ENCODE measurements at places on chromosomes 5 and 9.

- DNase-seq: no peak
Observed at GRCh38 chr5:58145397-58145934, 314.4 kb downstream of the PLK2 start.

DNA sequence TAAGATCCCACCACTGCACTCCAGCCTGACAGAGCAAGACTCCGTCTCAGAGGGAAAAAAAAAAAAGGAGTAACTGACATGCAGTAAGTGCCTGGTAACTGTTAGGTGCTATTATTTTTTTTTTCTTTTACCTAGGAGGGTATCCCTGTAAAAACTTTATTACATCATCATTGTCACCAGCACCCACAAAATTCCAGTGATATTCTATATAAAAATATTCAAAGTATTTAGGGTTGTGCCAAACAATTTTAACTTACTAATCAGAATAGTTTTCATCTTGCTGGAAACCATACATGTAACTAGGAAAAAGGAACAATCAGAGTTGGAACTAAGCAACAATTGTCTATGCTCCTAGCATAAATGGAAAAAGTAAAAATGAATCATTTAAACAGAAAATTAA, 112.4 kb downstream of the SSBP2 start:
- no peak for DNase-seq

- DNase-seq: no peak
Observed at GRCh38 chr5:147754372-147755122, 28.0 kb downstream of the JAKMIP2 start.

DNA sequence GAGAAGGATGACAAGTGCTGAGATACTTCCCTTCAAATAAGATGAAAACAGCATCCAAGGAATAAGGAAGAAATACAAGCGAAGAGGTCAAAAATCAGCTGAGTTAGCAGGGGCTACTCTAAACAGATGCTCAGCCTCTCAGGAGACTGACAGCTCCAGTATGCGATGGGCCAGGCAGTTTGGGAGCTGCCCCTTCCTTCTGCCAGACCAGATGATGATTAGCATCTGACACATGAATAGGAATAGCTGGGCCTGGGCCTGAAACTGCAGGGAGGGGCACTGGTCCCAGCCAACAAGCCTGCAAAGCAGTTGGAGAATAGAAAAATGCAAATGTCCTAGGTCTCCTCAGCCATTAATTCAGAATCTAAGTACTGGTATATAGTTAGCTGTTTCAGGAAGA, 13.1 kb upstream of the MAP3K1 start:
- DNase-seq: peak; percentile 83

DNA sequence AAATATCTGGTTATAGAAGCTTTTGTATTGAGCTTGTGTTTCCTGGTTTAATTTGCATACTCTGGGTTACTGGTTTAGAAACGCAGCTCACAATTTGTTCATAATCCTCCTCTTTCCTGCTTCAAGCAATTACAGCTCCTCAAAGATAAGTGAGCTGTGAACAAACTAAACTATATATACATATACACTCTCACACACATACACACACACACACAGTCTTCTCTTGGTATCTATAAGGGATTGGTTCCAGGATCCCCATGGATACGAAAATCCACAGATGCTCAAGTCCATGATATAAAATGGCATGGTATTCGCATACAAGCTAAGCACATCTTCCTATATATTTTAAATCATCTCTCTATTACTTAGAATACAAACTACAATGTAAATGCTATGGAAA, 510.9 kb upstream of the CDH18 start:
- no peak for DNase-seq

DNA sequence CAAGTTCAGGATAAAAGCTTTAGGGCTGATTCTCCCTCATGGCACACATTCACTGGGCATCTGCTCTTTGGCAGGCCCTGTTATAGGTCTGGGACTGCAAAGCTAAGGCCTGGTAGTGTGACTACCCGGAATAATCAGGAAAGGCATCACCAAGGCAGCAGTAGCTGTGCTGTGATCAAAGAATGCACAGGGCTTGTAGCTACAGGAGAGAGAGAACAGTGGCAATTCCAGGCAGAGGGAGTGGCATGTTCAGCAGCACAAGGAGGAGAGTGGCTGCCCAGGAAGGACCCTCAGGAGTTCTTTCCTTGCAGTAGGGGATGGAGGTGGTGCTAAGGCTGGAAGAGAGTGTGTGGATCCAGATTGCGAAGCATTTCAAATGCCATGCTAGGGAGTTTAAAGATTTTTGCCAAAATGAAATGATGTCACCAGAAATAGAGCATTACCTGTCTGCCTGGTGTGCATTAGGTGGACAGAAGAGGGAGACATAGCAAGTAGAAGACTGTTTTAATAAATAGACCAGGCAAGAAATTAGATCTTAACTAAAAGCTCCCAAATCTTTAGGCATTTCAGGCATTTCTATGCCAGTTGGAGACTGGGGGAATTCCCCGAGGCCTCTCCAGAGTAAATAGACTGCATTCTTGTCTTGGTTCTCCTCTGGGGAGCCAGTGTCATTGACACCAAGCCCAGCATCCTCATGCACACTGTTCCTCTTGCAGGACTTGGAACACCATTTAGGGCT, 69.1 kb downstream of the GPR21 start:
- DNase-seq: no peak

DNA sequence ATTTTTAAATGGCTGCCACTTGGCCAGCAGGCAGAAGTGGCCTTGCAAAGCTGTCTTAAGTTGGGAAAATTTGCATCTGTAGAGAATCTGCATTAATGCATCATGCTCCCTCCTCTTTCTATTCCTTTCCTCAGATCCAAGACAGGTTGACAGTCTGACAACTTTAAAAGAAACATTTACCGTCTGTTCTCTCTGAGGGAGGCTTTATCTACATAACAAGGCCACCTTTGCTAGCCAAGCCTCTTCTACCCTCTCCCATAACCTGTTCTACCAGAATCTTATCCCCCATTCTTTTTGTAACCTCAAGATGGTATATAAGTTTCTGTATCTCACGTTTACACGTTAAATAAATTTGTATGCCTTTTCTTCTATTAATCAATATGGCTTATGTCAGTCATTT, 271.9 kb downstream of the OSTF1 start:
- no peak for DNase-seq

- DNase-seq: no peak
Observed at GRCh38 chr9:131094622-131095021, 1.7 kb upstream of the AIF1L start.

DNA sequence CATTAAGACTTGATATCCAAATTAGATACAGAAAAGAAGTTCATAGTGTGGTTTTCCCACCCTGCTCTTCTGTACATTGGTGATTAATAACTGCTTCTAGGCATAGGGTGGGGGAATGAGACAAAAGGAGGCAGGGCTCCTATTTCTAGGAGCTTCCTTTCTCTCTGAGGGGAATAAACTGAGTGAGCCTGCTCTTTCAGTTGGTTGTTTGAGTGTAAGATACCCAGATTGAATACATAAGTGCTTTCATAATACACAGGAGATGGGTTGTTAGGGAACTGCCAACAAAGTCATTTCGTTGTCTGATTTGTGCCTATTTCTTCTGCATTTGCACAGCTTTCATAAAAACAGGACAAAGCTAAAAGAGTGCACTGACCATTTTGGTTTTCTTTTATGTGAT, 48.9 kb upstream of the TTC23L start:
- DNase-seq: no peak

GRCh38 chr9:3647652-3648051, 121.9 kb upstream of the RFX3 start:
- no peak for DNase-seq

DNA sequence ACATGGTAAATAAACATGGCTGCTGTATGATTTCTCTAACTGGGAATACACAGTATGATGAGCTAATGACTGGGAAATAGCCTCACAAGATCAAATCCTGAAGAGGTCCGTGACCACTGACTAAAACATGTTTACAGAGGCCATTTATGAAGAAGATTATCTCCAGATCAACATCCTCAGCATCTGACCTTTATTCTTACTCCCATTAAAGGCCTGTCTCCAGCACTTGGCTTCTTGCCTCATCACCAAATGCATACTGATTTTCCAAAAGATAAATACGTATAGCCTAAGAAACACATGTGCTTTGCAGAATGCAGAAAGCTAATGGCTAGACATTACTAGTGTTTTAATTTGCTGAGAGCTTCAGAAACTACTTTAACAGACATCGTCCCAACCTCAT, 108.0 kb upstream of the TSLP start:
- no peak for DNase-seq

DNA sequence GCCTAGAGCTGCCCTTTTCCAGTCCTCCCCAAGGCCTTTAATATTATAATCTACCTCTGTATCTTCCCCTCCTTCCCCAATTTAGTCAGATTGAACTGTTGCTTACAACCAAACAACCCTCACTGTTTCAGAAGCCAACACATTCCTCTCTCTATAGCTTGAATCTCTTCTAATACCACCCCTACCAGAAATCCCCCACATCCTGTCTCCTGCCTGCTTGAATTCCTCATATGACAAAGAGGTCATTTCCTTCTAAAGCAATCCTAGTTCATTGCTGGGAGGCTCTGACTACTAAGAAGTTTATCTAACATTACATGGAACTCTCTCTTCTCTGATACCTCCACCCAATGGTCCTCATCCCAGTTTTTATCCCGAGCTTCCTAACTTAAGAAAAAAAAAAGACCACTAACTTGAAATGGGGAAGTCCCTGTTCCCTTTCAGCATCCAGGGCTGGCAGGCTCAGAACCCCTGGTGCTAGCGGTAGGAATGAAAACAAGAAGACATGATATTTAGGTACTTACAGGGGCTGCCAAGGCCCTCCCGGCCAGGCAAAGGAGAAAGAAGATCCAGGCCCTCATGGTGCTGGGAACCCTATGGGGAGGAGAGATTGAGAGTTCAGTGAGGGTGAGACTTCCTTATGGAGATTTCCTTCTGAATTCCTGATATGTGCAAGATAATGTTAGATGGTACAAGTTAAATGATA, 11.0 kb downstream of the SPARC start:
- DNase-seq: no peak

DNA sequence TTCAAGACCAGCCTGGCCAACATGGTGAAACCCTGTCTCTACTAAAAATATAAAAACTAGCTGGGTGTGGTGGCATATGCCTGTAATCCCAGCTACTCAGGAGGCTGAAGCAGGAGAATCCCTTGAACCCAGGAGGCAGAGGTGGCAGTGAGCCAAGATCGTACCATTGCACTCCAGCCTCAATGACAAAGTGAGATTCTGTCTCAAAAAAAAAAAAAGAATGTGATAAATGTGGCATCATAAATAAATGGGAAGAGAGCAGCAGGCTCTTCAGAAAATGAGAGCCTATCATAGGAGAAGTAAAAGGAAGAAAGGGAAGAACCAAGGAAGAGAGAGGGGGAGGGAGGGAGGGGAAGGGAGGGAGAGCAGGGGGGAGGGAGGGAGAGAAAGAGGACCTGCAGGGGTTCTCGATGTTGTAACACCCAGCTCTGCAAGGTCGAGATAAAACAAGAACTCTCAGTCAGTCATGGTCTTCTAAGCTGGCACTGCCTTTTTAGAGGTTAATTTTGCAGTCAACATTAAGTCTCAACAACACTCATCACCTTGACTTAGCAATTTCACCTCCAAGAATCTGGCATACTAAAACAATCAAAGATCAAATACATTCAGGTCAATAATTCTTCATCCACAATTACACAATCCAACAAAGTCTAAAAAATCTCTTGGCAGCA, 68.7 kb upstream of the SIMC1 start:
- no peak for DNase-seq

- peak; percentile 48 for DNase-seq
Observed at GRCh38 chr5:111072949-111073682, 1.6 kb downstream of the TSLP start.

DNA sequence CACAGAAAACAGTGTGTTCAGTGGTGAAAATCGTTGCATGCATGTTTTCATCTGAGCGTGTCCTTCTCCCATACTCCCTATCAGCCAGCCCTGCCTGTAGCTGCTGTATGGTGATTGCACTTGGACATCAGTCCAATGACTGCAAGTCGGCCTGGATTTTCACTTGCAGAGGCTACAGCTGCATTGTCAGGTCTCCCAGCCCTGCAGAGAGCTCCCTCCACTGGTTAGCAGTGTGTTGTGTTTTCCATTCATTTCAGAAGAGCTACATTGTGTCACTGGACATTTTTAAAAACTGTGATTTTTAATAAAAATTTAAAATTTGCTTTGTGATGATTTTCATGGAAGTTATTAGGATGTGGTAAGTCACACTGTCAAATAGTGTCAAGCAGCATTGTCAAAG, 96.6 kb downstream of the SYK start:
- peak; percentile 25 for DNase-seq

DNA sequence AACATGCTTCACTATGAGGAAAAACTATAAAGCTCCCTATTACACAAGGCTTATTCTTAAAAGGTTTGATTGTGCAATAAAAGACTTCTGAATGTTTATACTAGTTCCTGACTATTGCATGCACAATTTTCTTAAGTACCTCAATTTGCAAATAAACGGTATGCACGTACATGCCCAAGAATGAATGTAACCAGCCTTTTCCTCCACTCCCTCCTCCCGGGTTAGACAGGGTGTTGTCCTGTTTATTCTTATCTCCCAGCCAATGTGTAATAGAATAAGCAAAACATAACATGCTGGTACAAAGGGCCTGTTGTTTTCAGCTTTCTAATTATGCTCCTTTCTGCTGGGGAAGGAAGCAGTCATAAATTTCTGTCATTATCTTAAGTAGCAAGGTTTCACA, 79.1 kb downstream of the AOPEP start:
- DNase-seq: no peak

DNA sequence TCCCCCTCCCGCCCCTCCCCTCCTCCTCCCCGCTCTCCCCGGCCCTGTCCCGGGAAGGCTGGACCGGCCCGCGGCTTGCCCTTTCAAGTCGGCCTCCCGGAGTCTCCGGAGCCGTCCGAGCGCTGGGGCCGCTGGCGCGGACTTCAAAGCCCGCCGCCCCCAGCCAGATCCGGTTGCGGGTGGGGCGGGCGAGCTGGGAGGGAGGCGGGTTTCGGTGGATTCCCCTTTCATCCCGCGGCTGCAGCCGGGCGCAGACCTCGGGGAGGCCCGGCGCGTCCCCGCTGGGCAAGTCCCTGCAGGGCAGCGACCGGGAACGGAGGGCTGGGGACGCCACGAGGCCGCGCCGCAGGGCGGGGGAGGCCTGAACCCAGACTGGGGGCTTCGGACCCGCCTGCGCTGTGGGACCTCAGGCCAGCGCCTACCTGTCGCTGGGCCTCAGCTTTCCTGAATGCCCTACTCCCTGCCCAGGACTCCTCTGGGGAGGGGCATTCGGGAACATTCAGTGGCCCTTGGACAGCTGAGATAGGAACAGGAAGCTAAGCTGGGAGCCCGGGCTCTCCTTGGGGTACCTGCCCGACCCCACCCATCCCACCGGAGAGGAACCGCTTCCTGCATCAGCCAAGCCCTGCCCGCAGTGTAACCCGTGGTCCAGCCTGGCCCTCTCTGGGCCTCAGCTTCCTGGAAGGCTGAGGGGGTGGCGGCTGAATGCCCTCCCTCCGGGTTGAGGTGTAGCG, 23.4 kb downstream of the C9orf50 start:
- no peak for DNase-seq

GRCh38 chr5:150904479-150905311, at the start of gene ZNF300:
Gene ZNF300 (minus strand): TSS chr5:150904980. CDS start chr5:150903155, 1,825 bp downstream.
- DNase-seq: peak; percentile 92

GRCh38 chr5:98994611-98995010, 65.8 kb upstream of the CHD1 start:
- no peak for DNase-seq
